Stimulated activated CD4-positive, alpha-beta T cell treated with anti-CD3 and anti-CD28 coated beads, Interleukin-1b, Interleukin-23, amount 100 ng/mL, for 1 hour (primary cell): ENCODE measurements at places on chromosomes 16 and 17.

- DNase-seq = no peak
Observed at GRCh38 chr16:57409870-57410587, 5.5 kb downstream of the CCL17 start.

- DNase-seq = no peak
Observed at GRCh38 chr17:1462164-1463112, 6.4 kb upstream of the CRK start.

DNA sequence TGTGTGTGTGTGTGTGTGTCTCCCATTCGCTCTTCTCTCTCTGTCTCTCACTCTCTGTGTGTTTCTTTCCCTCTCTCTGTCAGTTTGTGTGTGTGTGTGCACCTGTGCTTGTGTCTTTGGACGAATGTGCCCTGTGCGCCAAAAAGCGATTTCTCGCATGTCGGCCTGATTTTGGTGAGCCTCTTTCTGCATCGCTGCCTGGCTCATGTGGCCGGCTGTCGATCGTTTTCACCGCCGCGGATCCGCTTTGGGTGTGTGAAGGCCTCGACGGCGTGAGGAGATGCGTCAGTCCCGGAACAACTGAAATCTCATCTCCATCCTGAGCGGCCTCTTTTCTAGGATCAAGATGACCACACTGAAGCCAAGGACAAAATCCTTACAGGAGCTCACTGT, 609.0 kb downstream of the KCNJ18 start:
- DNase-seq = no peak

GRCh38 chr17:39699818-39700147, at the start of gene ERBB2:
ERBB2 (plus strand) TSS chr17:39700064; CDS start chr17:39700239, 175 bp downstream.
- DNase-seq = no peak

DNA sequence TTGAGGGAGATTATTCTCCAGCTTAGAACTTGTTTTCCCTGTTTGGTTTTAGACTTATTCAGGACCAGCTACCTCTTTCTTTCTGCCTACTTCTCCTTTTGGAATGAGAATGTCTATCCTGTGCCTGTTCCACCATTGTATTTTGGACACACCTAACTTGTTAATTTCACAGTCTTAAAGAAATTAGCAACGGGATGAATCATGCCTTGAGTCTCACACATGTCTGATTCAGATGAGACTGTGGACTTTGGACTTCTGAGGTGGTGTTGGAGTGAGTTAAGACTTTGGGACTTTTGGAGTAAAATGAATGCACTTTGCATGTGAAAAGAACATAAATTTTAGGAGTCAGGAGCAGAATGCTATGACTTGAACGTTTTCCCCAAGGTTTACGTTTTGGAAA, 581.4 kb downstream of the CDH11 start:
- no peak for DNase-seq

DNA sequence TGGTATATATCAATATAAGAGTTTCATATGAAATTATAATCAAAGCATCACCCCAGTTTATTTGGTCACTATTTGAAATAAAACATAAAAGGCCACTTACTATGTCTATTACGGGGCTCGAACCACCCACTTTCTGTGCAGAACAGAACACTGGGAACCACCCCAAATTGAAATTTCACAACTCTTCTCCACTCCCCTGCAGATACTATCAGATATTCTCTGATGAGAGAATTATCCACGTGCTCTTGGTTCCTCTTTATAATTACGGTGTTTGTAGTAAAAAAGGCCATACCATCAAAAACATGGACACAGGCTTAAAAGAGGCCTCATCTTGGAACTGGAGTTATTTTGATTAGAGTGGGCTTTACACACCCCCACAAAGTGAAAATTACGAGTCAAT, 82.8 kb downstream of the WDR59 start:
- no peak for DNase-seq

DNA sequence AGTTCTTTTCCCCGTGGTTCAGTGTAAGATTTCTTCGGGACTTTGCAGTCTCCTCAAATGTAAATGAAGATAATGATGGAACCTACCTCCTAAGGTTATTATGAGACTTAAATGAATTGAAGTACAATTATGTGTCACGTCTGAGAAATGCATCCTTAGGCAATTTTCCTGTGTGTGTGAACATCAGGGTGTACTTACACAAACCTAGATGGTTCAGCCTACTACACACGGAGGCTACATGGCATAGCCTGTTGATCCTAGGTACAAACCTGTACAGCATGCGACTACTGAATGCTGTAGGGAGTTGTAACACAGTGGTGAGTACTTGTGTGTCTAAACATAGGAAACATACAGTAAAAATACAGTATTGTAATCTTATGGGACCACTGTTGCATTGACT, 1.1 kb upstream of the FAM20A start:
- no peak for DNase-seq

GRCh38 chr16:21056396-21056795, 94.2 kb downstream of the DNAH3 start:
- no peak for DNase-seq

- no peak for DNase-seq
Observed at GRCh38 chr17:75824666-75825065, 19.5 kb downstream of the UNC13D start.

- DNase-seq = no peak
Observed at GRCh38 chr17:69046121-69046807, 14.5 kb downstream of the ABCA9 start.

- no peak for DNase-seq
Observed at GRCh38 chr17:36935671-36936454, 1.4 kb upstream of the LHX1 start.

GRCh38 chr16:11253009-11253994, 2.7 kb downstream of the SOCS1 start:
- DNase-seq = no peak

DNA sequence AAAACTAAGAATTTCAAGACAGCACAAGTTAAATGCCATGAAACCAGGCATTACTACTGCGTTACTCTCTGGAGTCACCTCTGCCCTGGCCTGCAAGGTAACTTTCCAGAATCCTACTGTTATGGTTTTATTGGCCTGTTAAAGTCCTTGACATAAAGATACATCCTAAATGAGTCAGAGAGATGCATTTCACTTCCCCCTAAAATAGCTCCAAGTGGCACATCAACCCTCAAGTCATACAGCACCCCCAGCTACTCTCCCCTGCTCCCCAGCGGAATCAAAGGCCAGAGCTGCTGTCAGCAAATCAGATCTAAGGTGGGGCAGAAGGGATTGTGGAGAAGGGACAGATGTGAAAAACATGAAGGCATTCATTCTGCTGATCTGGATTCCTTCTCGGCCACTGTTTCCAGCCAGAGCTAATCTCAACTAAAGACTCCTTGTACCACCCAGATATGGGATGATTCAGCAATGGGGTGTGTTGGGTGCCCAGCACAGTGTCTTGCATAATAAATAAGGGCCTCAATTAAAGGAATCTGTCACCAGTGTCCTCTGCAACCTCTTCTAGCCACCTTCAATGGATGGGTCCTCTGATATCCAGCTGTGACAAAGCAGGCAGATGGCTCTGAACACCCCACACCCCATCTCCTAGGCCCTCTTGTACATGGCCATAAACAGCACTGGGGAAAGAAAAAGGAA, 8.5 kb upstream of the CCL1 start:
- no peak for DNase-seq

- no peak for DNase-seq
Observed at GRCh38 chr16:17607075-17607509, 136.3 kb upstream of the XYLT1 start.

DNA sequence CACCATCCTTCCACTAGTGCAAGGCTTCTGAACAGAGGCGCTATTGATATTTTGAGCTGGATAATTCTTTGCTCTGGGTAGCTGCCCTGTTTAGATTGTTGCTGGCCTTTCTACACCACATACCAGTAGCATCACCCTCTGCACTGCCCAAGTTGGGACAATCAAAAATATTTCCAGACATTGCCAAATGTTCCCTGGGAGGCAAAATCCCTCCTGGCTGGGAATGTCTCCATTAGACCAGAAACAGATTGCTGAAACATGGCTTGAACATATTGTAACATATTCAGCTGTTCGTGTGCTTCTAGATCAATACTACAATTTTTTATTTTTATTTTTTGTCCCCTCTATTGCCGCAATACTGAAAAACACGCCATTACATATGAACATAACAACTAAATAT, 174.6 kb downstream of the ABCA8 start:
- DNase-seq = no peak

GRCh38 chr16:12543700-12544476, 259.8 kb downstream of the CPPED1 start:
- DNase-seq = no peak

GRCh38 chr16:74747-75334, 2.4 kb upstream of the RHBDF1 start:
- DNase-seq = no peak

DNA sequence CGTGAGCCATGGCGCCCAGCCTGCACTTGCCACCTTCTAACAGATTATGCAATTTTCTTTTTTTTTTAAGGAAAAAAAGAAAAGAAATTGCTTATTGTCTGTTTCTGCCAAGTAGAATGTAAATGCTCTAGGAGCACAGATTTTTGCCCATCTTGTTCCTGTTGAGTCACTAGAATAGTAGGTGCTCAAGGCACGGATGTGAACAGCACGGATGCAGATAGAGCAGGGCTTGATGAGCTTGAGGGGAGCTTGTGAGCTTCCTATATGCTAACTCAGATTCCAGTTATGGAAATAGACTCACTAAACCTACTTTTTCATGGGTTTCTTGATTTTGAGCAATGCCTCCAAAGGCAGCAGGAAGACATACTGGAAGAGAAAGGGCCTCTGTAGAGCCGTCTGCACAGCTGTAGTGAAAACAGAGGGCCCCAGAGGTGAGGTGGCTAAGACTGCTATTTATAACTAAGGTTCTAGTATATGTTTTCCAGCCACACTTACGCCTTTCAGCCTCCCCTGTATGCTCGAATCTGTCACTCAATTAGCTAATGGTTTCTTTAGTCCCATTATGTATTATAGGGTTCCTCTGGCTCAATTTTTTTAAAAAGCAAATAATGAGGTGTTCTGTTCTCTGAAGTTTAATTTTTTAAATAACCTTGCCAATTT, 72.8 kb downstream of the WWP2 start:
- DNase-seq = no peak

- no peak for DNase-seq
Observed at GRCh38 chr16:83187405-83187804, 560.6 kb downstream of the CDH13 start.

- DNase-seq = no peak
Observed at GRCh38 chr17:59219992-59220327, 351 bp upstream of the GDPD1 start.

- no peak for DNase-seq
Observed at GRCh38 chr16:69830534-69831211, 68.5 kb downstream of the WWP2 start.

DNA sequence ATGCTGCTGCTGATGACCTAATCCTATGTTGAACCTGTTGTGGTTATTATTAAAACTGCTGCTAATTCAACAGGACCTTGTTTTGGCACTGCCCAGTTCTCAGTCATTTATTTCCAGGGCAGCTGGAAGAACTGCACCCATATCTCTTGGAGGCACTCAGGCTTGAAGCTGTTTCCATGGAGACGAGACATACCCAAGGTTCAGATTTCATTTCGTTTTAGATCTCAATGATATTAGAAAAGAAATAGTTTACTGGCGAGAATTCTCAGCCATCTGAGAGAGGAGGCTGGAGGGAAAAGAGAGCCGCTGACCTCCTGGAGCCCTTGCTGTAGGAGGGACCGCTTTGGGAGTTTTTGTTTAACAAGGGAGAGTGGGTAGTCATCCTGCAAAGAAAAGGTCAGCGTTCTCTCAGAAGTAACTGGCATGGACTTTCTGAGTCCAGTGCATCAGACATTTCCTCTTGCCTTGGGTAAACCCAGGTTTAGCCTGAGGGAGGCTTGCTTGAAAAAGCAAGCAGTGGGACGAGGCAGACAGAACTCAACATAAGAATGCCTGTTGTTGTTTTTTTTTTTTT, 75.4 kb downstream of the YPEL2 start:
- DNase-seq = no peak

GRCh38 chr16:73210686-73211085, 162.8 kb upstream of the ZFHX3 start:
- DNase-seq = no peak

DNA sequence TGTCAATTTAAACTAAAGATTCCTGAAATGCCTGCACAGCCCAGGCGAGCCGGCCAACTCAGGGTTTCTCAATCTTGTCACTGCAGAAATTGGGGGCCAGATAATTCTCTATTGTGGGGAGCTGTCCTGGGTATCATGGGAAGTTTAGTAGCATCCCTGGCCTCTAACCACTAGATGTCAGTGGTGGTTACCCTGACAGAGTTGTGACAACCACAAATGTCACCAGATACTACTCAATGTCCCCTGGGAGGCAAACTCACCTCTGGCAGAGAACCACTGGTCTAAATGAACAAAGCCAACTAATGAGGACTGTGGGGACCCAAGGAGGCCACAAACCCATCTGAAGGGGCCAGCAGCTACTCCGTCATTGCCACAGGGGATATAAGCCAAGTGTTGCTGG, 90.9 kb downstream of the MYH11 start:
- no peak for DNase-seq

GRCh38 chr17:51674579-51675255, 414.4 kb downstream of the UTP18 start:
- no peak for DNase-seq

GRCh38 chr16:20380782-20381181, 23.8 kb downstream of the PDILT start:
- DNase-seq = no peak

DNA sequence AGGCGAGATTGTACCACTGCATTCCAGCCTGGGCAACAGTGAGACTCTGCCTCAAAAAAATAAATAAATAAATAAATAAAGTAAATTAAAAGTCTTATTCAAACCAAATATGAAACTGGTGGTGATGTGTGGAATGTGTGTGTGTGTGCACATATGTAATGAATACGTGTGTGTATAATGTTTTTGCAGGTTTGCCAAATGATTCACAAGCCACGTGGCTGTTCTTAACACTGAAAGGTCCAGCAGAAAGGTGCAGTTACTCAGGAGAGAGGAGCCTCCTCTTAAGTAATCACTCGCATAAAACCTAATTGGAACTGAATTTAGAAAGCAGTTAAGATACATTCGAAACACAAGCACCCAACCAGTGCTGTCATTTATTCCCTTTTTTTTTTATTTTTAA, 22.9 kb downstream of the GDE1 start:
- DNase-seq = no peak

DNA sequence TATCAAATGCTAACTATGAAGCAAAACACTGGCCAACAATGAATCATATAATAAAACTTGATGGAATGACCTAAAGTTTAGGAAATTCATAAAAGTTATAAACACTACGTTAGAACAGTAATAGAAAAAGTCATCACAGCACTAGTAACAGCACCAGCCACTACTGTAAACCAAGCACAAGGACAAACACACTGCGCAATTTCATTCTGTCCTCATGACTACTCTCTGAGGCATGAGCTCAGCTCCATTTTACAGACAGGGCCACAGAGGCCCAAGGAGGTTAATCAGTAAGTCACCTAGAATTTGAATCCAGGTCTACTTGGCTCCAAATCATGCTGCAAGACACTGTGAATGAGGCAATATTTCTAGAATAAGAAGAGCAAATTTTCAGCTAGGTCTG, 13.4 kb downstream of the EMC8 start:
- no peak for DNase-seq

- peak; percentile 38 for DNase-seq
Observed at GRCh38 chr16:29806641-29807425, 504 bp downstream of the MAZ start.

GRCh38 chr16:23343643-23344612, 41.8 kb downstream of the SCNN1B start:
- no peak for DNase-seq

- DNase-seq = no peak
Observed at GRCh38 chr17:59428916-59429485, 97.5 kb downstream of the YPEL2 start.

- no peak for DNase-seq
Observed at GRCh38 chr16:3665508-3665907, 11.0 kb downstream of the DNASE1 start.
